HCT116 (cell line): ENCODE measurements at places on chromosomes 4 and X.

- no peak for DNase-seq
Measured at GRCh38 chr4:153758136-153758535, 1.7 kb downstream of the RNF175 start.

DNA sequence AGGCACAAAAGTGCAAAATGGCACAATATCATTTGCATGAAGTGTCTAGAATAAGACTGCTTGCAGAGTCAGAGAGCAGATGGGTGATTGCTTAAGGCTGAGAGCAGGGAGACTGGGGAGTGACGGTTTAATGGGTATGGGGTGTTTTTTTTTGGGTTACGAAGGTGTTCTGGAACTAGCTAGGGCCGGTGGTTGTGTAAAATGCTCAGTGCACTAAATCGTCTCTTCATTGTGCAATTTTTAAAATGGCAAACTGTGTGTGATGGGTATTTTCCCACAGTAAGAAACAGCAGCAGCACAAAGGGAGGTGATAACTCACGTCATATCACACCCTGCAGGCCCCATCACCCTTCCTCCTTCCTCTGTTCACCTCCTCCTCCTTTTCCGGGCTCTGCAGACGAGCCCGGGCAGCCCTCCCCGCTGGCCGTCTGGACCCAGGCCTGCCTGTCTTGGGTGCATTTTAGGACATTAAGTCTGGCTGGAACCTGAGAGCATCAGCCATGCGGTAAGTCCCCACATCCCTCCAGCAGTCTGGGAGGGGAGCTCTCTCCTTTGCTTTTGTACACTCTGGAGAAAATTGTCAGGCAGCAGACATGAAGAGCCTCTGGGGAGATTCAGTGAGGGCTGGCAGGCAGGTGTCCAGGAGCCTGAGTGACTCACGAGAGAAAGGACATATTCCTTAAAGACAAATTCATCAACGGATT lies 42.7 kb downstream of the ASMT start:
- DNase-seq: no peak

DNA sequence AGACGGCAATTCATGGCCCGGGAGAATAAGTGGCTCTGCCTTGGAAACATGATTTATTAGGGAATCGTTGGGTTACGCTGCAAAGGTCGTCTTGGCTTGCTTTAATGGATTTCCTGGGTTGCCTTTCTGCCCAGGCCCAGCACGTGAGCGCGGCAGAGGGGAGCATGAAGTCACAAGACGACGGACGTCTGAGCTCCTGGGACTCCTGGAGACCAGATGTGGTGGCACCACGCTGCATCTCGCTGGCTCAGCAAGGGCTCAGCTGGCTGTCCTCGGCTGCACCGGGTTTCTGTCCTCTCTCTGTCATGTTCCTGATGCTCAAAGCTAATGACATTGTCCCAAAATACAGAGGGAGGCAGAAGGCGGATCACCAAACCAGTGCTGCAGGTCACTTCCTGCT lies 61.2 kb downstream of the C4orf50 start:
- DNase-seq: no peak

- no peak for DNase-seq
Measured at GRCh38 chr4:101136373-101137370, 210.7 kb downstream of the PPP3CA start.

DNA sequence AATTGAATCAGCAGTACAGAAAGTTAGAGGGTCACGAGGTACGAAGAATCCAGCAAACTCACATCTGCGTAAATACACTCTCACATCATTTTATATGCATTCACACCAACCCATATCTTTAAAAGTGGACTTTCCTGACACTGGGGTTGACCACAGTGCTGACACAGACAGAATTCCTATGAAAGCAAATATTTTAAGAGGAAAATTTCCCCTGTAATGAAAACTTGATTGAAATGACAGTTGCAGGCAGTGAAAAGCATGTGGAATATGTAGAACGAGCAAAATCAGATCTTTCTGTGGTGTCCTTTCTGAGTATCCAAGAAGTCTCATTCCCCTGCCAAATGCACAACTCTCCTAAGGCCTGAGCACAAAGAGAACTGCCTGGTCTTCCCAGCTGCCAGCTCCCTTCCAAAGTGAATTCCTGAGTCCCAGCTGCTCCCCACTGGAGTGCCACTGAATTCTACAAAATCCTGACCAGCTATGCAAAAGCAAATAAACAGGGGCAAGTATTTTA lies 50.5 kb upstream of the FAM9C start:
- no peak for DNase-seq
